ENCODE measurements at places on chromosomes 4 and X.

- DNase-seq: no peak
These were observed 129.6 kb upstream of the NALF2 start for GRCh38 chrX:69374569-69374968.

- peak; percentile 66 for DNase-seq
These were observed 115.0 kb upstream of the SHISA3 start for GRCh38 chr4:42282081-42282901.

DNA sequence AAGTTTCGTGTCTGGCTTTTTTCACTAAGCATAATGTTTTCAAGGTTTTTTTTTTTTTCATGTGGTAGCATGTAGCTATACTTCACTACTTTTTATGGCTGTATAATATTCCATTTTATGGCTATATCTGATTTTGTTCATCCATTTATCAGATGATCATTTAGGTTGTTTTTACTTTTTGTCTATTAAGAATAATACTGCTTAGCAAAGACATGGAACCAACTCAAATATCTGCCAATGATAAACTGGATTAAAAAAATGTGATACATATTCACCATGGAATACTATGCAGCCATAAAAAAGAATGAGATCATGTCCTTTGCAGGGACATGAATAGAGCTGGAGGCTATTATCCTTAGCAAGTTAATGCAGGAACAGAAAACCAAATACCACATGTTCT is 32.7 kb upstream of the ZNF280C start:
- no peak for DNase-seq

GRCh38 chrX:118772051-118772450 is 44.6 kb downstream of the IL13RA1 start:
- DNase-seq: no peak

- no peak for DNase-seq
These were observed 30.7 kb downstream of the NUP54 start for GRCh38 chr4:76117536-76117935.

DNA sequence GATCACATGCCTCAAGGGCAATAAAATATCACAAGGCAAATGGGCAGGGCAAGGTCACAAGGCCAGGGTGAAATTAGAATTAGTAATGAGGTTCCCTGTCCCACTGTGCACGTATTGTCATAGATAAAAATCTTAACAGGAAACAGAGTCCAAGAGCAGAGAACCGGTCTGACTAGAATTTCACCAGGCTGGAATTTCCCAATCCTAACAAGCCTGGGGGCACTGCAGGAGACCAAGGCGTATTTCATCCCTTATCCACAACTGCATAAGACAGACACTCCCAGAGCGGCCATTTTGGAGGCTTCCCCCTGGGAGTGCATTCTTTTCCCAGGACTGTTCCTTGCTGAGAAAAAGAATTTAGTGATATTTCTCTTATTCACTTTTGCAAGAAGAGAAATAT is 25.9 kb upstream of the PRDM5 start:
- DNase-seq: peak; percentile 55

- no peak for DNase-seq
These were observed 83.7 kb downstream of the DHRSX start for GRCh38 chrX:2416851-2417604.

DNA sequence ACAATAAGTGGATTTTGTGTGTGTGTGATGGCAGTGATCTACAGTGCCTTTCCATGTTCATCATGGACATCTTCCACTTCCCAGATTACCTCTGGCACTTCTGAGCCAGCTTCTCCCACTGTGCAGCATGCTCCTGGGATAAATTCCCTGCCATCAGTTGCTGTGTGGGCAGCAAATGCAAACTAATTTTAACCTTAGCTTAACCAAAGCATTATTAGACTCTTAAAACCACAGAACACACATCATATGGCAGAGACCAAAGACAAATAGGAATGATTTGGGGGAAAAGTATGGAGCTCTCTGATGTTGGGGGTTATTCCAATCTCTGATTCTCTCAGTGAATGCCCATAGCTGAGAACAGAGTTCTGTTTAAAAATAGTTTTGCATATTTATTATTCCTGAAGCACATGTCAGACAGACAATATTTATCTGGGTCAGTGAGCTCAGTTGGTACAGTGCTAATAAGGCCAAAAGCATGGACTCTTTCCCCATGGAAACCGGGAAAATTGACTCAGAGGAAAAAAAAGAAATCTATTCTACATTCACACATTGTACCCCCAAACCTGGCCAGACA is 567.4 kb downstream of the IQCM start:
- DNase-seq: no peak

DNA sequence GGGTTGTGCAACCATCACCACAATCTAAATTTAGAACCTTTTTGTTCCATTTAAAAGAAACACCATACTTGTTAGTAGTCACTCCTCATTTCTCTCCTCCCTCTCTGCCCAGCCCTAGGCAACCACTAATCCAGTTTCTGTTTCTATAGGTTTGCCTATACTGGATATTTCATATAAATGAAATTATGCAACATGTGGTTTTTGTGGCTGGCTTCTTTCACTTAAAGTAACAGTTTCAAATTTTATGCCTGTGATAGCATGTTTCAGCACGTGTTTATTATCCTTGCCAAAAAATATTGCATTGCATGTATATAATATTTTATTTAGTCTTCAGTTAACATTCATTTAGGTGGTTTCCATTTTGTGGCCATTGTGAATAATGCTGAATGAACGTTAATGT is 437.6 kb downstream of the IL1RAPL1 start:
- DNase-seq: no peak

DNA sequence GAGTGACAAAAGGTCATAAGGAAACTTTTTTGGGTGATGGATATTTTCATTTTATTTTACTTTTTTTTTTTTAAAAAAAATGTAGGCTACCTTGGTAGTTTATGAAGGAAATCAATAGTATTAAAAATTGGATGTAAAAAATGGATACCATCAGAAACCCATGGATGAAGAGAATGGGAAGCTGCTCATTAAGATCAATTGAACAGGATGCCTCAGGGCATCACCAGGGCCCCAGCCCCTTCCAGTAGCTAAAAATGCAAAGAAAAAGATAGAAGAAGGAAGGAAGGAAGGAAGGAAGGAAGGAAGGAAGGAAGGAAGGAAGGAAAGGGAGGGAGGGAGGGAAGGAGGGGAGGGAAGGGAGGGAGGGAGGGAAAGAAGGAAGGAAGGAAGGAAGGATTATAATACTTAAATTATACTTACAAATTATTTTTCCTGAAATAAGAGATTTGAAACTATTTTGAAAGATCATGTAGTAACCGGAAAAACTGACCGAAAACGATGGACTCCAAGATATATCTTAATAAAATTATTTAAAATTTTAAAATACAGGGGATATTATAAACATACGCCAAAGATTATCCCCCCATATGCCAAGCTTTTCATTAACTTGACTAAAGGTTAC is 24.1 kb downstream of the OSTC start:
- no peak for DNase-seq

GRCh38 chr4:120132935-120133334 is 66.3 kb upstream of the MAD2L1 start:
- no peak for DNase-seq

- peak; percentile 35 for DNase-seq
These were observed 2.5 kb downstream of the CPEB2 start for GRCh38 chr4:15004739-15005301.

GRCh38 chrX:133983974-133984845 is 1.2 kb downstream of the GPC3 start:
- DNase-seq: no peak

- no peak for DNase-seq
These were observed 18.1 kb upstream of the ADAD1 start for GRCh38 chr4:122360754-122361153.

- DNase-seq: no peak
These were observed 172.8 kb upstream of the APOOL start for GRCh38 chrX:84830836-84831235.

- no peak for DNase-seq
These were observed 640 bp downstream of the BANK1 start for GRCh38 chr4:101791182-101791558.

DNA sequence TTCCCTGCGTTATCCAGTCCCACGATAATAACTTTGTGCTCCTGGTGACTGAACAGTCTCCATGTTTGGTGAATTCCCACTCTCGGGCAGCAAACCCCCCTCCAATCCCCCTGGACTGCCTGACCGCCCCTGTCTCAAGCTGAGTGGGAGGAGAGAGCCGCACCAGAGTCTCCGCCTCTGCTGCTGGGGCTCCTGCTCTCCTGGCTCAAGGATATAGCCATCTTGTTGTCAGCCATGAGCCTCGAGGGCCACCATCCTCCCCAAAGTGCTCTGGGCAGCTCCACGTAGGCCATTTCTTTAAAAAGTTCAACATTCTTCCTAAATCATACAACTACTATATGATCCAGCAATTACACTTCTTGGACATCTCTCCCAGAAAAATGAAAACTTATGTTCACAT is 49.3 kb upstream of the PGRMC1 start:
- no peak for DNase-seq

DNA sequence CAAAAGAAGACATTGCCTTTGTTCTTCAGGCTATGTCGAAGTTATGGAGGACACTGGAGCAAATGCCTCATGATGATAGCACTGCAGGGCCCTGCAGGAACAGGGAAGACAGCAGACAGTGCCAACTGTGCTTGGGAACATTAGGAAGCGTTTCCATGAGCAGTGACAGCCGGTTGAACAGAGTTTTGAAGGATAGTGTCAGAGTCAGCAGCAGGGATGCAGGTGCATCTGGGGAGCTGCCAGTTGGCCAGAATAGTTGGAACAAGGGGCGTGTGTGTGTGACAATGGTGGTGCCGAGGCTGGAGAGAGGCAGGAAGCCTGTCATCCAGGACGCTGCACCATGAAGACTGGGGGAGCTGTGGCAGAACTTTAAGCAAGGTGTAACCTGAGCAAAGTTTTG is 88.6 kb downstream of the SHROOM3 start:
- no peak for DNase-seq

GRCh38 chrX:31872007-31872406 is 800.2 kb upstream of the FTHL17 start:
- DNase-seq: no peak

DNA sequence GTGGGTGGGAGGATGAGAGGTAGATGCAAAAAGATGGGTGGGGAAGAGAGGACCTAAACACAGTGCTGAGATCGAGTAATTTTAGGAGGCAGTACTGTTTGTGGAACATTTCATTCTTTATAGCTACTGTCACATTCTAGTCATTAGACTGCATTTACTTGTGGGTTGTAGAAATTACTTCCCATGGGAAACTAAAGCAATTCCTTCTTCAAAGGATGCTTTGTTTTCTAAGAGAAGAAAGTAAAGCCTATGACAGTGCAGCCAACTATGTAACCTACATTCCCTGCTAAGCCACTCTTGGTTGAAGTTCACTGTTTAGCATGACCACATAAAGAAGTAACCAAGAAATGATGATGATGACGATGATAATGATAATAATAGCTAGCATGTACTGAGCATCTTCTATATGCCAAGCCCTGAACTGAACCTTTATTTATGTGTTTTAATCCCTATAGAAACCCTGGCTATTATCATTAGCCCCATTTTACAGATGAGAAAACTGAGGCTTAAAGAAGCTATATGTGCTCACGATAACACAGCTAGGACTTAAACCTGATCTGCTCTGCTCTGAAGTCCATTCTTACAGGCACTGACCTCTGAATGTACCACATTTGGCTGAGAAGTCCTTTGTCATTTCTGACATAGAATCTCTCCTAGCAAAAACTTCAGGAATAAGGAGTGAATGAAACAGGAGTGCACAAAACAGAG is 114.5 kb upstream of the KIT start:
- no peak for DNase-seq

- no peak for DNase-seq
These were observed 1232.4 kb downstream of the STIM2 start for GRCh38 chr4:28093071-28093470.

DNA sequence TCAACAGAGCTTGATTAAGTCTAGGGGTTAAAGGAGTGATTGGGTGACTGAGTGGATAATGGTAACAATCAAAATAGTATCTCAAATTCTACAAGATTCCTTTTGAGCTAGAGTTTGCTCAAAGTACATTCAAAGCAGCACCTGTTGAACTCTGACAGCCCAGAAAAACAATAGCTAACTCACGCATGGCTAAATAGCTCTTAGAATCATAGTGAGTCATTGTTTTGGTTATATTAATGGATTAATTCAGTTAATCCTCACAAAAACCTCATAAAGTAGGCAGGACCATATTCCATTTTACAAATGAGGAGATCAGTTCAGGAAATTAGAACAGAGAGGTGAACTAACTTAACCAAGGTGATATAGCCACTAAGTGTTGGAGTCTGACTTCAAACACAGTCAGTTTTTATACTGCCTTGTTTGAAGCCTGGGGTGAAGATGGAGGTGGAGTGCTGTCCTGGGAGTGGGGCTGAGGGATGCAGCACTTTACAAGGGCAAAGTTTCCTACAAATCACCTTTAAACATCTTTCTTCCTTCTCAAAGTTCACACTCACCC is 35.9 kb upstream of the PPM1K start:
- no peak for DNase-seq

DNA sequence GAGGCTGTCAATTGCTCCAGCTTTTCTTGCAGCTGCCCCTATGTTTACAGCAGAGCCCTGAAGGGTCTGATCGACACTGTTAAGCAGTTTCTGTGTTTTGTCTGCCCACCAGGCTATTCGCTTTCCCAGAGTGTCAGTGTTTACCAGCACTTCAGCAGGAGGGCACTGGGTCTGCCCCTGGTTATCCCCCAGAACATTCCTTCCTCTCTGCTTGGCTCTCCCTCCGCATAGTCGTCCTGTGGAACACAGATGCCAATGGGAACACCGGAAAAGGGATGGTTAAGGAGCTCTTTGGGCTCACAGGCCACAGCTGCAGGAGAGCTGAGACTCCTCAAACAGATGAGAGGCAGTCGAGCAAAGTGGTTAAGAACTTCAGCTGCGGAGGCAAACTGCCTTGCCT is 71.3 kb upstream of the FBXW7 start:
- no peak for DNase-seq

DNA sequence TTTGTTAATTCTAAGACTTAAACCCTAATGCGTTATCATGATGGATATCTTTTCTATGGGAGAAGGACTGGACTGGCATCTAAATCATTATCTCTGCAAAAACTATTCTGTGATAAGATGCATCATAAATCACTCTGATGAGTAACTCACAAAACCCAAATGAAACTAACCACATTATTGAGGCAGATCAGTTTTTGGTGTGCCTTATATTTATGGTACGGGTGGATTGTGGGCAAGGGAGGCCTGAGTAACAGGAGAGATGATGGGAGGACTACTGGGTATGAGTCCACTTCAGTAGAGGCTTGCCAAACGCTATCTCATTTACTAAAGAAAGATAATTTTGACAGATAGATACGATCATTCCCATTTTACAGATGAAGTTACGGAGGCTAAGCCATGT is 66.4 kb upstream of the GUCY1A1 start:
- DNase-seq: no peak

GRCh38 chrX:120264341-120264740 is 13.7 kb downstream of the ZBTB33 start:
- no peak for DNase-seq

GRCh38 chrX:136497556-136498052 is at the start of gene HTATSF1:
HTATSF1 (plus strand) TSS chrX:136497592; CDS start chrX:136497685, 93 bp downstream.
- no peak for DNase-seq

GRCh38 chr4:38365261-38365660 is 298.7 kb upstream of the KLF3 start:
- no peak for DNase-seq

GRCh38 chrX:6021316-6022091 is 207.2 kb downstream of the NLGN4X start:
- DNase-seq: peak; percentile 42

All from Caco-2 (cell line).